ENCODE measurements at places on chromosomes 16 and 17.

DNA sequence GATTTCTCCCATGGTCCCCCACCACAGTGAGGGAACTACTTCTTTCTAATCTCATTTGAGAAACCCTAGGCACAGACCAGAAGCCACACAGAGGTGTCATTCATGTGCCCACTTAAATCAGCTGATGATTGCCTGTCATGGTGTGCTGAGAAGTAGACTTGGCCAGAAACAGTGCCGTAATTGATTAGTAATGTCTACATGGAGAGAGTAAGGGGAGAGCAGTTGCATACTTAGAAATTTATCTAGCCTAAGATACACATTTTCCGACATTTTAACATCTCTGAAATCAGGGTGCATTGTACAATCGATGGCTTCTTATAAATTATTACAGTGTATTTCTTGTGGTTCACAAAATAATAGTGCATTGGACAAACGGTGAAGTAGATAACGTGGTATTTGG lies 271.8 kb downstream of the IRF8 start:
- no peak for DNase-seq

DNA sequence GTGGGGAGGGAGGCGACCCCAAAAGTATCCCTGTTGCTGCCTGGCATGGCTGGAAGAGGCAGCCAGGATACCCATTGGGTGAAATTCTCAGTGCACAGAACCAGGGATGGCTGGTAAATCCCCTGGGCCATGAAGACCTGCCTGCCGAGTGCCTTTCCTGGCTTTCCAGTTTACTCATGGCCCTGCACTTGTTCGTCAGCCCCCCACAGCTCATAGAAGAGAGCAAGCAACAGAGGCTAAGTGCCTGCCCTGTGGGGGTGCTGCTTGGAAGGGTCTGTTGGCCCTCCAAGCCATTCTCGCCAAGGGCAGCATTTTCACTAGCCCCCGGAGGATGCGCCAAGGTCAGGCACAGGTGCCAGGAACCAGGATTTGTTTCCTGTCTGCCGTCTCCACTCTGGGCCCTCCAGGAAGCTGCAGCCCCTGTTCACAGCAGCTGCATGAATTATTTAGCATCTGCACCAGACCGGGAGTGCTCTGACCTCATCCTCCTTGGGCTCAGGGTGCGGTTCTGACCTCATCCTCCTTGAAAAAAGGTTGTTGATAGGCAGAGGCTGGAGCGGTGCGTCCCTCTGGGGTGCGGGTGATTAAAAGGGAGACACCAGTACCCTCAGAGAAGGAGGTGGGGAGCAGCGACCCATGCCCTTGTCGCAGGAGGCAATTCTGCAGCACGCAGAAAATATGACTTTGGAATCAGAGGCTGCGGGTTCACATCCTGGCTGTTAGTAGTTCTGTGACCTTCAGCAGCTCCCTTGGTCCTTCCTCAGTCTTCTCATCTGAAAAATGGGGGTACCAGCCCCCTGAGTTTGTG lies 14.2 kb upstream of the CD300A start:
- no peak for DNase-seq

DNA sequence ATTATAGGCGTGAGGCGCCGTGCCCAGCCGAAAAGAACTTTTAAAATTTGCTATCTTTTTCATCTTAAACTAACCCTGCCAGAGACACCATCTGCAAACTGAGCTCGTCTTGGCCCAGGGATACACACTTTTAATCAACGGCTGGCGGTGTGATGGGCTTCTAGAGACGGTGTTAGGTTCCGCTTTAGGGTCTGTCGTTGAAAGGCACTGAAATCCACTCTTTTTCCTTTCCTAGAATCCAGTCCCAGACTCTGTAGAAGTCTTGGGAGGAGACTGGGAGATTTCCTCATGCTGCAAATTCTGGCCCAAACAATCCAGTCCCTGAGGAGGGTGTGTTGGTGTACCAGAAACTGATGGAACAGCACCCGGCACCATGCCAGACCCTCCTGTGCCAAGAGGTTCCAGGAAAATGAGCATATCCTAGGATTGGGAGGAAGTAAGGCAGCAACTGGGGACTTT lies 52.0 kb upstream of the TEX2 start:
- DNase-seq = no peak

DNA sequence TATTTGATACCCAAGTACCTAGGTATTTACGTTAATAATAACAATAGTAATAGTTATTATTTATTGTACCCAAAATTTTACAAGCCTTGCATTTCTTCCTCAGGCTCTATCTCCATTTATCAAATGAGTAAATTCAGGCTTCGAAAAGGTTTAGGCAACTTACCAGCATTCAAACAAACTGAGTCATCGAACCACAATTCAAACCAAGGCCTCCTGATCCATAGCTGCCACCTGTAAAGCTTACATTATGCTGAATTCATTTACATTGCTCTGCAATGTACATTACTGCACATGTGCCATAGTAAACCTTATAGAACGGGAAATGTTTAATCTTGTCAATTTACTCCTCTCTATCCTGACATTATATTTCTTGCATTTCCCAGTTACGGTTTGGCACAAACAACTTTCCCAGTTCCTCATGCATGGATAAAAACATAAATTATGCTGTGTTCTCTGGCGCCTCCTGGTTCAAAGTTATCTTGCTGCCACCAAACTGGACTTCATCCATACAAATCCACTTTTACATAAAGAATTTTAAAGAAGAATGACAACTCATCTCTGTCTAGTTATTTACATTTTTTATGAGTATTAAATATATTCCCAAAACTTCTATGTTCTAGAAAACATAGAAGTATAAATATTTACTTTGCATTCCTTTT lies 360.6 kb upstream of the SOX9 start:
- no peak for DNase-seq

DNA sequence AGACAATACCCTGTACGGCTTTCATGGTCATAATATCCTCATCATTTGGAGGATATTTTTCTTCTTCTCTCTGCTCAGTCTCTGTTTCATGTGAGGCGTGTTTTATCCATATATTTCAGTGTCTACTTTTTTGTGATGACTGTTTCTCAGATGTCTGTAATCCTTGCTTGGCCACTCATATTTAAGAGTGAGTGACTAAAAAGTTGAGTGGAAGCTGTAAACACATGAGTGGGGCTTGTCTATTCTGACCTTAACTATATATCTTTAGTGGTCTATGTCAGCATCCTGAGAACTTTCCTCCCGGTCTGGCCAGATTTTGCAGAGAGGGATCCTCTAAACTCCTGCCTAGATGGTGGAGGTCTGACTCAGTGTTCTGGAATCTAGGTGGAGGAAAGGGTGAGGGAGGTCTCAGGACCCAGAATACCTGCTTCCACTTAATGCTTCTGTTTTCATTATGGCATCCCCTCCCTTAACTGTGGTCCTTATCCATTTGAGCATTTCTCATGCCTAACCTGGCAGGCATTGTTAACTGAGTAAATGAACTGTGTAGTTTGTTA lies 6.0 kb downstream of the DDX19B start:
- DNase-seq = no peak
